ENCODE measurements at places on chromosomes 3 and 15.

- DNase-seq: no peak
Measured at GRCh38 chr15:60052796-60053195, 48.7 kb downstream of the FOXB1 start.

DNA sequence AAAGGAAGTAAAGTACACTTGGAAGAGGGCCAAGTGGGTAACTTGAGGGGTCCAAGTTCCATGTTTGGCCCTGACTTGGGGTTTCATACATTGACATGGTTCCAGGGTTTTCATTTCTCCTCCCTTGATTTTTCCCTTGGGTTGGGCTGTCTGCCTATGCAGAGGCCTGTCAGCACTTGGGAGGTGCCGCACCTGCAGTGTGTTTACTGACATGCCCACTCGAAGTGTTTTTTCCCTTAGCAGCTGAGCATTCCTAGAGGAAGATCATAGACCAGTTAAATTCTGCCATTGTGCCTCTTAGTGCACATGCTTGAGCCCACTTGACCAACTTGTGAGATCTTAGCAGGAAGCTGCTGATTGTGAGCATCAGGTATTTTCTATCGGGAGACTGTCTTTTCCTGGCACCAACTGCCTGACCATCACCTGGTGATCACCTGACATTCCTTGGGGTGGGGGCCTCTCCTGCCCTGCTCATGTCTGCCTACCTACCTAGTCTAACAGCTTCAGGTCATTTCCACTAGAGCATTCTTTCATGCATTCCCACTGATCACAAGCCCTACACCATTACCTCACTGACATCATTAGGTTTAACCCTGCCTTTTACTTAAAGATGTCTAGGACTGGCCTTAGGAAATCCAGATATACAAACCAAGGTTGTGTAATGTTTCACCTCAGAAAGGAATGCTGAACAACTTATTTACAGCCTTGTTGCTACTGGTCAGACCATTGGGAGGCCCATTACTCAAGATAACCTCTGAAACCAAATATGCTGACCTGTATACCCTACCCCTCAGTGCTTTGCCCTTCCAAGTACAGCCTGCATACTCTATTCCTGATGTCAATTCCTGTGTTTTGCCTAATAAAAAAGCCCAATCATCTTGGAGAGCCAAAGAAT is 68.3 kb downstream of the CD47 start:
- DNase-seq: no peak

DNA sequence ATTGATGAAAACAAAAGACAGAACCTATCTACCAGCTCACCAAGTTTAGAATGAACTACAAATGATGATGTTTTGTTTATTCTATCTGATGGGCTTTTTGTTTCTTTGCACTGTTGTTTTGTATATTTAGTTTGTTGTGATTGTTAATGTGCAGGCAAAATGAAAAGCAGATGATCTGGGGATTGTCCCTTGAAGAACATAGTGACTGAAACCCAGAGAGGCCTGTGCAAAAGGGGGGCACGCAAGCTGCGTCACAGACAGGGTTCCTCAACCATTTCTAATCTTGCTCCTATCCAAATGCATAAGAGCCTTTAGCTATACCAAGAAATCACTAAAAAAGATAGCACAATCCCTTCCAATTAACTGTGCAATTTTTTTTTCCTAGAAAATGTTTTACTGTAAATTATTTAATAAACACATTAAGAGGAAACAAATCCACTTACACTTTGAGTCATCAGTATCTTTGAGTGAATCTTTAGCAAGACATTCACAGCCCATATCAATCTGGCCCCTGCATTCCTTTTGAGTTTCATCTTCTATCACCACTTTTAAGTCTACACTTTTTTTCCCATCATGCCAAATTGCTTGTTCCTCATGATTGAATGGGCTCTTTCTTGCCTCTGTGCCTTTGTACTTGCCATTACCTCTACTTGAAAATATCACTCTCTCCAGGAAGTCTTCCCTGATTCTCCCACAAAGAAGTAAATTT is 220.3 kb downstream of the ATP8B4 start:
- no peak for DNase-seq

GRCh38 chr3:196643761-196644160 is 4.3 kb downstream of the NRROS start:
- no peak for DNase-seq

DNA sequence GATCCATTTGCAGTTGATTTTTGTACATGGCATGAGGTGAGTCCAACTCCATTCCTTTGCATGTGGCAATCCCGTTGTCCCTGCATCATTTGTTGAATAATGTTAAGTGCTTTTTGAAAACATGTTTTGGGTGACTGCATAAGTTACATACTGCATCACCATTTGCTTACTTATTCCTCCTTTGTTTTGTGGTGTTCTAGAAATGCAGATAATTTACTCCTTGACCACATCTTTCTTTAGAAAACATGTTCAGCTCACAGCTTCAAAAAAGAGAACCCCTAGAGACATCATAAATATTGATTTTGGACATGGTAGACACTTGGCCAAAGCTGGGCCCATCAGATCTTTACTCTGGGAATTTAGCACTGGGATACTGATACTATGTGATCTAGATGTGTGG is 135.3 kb upstream of the DAZL start:
- DNase-seq: no peak

DNA sequence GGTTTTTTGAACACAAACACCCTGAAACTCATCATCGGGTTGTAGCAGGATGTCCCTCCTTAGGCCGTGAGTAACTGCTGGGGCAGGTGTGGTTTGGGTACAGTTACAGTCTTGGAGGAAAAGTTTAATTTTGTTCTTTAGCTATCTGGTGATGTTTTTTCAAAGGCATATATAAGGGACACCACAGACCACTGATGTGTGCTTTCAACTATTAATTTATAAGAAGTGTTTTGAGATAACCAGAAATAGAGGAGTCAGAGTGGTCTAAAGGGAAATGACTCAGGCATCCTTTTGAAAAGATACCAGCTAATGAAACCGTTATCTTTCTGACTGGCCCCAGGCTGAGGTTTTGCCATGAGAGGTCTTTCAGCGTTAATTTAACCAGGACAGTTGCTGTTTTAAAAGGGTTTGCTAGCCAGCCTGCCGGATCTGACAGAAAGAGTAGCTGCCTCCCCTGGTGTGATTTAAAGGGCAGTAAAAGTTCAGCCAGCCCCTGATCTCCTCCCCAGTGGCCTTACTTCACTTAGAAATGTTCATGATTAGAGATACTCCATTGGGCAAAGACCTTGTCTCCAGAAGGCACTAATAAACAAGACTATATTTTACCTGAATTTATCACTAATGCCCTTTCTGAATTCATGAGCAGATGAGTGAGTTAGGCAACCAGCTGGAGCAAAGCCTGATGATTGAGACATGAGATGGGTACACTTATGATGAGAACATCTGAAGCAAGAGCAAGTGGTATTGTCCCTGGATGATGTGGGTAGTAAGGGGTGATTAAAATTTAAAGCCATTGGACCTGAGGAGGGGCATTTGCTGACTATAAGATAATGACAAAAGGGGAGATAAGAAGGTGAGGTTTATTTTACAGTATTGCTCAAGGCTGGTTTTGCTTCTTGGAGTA is 482.5 kb upstream of the TBL1XR1 start:
- no peak for DNase-seq

DNA sequence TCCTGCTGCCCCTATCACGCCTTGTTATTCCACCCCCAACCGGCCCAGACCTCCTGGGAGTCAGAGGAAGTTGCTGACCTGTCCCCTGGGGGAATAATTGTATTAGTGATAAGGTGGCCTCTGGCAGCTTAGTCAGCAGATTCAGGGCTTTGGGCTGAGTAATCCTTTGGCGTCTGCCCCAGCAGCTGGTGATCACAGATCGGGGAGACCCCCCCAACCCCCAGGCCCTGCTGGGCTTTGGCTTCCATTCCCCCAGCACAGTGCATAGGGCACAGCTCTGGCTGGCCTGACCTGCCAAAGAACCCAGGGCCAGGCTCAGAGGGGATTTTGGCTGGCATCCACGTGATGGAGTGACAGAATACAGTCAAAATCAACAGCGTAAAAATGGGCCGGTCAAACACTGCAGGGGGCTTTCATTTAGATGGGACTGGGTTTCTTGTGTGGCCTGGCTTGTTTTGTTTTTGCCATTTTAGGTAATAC is 3.9 kb upstream of the NR2E3 start:
- no peak for DNase-seq

DNA sequence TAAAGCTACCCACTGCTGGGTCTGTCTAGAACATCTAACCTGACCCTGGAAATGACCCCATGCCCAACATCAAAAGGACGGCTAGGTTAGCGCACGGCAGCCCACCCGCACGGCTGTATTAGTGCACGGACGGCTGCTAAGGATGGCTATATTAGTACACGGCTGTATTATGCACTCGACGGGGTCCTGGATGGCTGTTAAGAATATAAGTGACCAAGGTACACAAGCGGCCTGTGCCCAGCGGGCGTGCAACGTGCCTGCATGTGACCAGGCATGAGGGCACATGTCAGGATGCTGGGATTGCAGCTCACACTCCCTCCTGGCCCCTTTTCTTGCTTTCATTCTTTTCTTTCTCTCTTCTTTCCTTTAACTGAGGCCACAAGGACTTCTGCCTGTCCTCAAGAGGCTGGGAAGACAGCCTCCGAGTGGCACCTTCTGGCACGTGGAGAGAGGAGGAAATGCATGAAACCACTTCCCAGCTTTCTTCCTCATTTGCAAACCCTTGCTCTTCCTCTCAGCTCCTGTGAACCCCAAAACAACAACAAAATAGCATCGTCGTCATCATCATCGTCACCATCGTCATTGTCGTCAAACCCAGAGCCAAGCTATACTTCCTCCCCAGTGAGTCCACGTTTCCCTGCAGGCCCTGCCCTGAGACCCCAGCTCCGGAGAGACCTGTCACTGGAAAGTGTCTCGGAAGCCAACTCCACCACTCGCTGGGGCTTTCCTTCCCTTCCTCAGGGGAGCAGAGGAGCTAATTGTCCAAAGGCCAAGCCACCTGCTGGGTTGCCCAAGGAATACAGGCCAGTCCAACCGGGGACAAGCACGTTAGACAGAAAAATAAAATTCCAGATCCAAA is 101.8 kb downstream of the CHSY1 start:
- no peak for DNase-seq

- no peak for DNase-seq
Measured at GRCh38 chr15:87947560-87947959, 309.0 kb downstream of the NTRK3 start.

DNA sequence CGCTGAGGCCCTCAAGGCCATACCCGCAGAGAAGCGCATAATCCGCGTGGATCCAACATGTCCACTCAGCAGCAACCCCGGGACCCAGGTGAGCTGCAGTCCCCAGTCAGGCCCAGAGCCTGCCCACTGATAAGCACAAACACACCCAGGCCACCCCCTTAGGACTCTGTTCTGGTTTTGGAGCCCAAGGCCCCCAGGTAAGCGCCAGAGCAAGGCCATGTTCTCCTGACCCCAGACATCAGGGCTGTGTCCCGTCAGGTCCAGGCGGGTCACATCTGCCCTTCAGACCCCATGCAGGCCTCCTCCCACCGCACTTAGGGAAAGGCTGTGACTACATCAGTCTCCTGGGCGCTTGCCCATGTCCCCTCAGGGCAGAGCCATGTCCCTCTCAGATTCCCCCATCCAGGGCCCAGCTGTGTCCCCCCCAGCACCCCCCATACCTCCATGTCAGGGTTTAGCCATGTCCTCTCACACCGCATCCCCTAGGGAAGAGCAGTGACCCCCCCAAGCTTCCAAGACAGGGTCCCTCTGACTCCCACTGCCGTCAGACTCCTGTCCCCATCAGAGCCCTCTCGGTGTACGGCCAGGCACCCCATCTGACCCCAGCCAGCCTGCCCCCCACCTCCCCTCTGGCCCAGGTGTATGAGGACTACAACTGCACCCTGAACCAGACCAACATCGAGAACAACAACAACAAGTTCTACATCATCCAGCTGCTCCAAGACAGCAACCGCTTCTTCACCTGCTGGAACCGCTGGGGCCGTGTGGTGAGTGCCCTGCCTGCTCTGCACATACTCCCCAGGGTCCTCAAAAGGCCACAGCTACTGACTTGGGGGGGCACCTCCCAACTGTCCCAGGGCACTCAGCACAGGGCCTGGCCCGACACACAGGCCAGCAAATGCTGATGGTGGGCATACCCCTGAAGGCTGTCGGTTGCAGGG is 1.6 kb downstream of the PARP3 start:
- no peak for DNase-seq

- no peak for DNase-seq
Measured at GRCh38 chr3:187922704-187923416, 177.6 kb upstream of the BCL6 start.

GRCh38 chr3:16478516-16478915 is 35.0 kb downstream of the RFTN1 start:
- no peak for DNase-seq

DNA sequence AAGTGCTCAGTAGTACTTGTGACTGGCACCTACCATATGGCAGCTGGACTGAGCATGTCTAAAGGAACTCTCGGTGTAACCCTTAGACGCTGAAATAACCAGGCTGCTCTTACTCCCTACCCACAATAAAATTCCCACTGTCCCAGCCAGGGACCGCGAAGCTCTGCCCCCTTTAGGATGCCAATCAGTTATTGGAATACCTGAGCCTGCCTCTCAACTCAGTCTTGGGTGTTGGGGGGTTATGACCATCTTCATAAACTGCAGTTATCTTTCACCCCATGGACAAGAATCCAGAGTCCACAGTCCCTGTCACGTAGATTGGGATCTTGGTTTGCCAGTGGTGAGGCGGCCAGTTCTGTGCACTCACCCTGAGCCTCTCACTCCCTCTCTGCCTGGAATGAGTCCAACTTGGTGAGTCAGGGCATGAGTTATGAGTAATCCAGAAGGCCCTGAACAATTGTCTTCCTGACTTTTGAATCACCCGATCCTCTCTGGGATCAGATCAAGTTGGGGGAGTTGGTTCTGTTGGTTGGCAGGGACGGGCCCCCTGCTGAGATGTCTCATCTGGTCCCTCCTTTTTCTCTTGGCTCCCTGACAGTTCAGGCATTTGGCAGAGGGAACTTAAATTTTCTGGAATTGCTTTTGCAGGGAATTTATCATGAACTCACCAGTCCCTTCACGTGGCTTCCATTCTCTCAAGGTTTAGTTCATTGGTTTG is 120.1 kb upstream of the UBE2E1 start:
- no peak for DNase-seq

GRCh38 chr3:45795882-45796765 is at the start of gene SLC6A20:
Gene SLC6A20, minus strand, starts transcription at chr3:45796536. Its CDS starts 117 bp downstream, at chr3:45796419.
- DNase-seq: no peak

DNA sequence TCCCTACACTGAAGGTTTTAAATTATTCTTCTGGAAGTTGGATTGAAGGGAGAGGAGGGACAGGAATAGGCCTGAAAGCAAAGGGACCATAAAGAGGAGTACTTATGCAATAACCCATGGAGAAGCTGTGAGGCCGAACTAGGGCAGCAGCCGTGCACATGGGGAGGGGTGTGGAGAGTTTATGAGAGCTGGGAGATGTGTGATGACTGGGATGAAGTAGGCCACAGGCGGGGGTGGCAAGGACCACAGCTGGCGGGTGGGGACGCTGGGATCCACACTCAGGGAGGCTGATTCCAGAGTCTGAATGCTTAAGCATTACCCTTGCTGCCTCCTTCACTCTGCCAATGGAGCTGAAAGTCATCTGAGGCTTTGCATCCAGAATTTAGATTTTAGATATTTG is 123.8 kb downstream of the ARNT2 start:
- no peak for DNase-seq

DNA sequence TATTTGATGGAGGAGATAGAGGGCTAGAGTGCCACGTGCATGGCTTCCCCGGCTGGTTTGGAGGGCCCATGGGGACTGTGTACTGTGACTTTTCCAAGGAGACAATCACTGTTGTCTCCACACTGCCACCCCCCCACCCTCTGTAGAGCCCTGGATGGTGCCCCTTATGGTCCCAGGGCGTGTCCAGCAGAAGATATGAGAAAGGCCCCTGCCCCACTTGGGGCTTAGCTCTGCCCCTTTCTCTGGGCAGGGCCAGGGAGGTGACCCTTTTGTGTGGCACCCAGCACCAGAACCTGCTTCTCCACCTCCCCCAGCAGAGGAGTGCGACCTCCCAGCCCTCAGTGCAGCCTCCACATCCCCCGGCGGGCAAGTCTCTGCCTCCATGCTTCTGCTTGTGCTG is 32.1 kb downstream of the SPSB4 start:
- DNase-seq: no peak

Data from T follicular helper cell (primary cell).